Aorta (tissue), 5 donors: ENCODE measurements at places on chromosomes 5 and 9.

- no peak overlapping the region for H3K27ac ChIP-seq
- no peaks in the 10 kb centered on the region for H3K27me3 ChIP-seq
- no peaks in the 10 kb centered on the region for H3K36me3 ChIP-seq
Measured at GRCh38 chr9:76693912-76694311, 70.3 kb upstream of the PCA3 start.

DNA sequence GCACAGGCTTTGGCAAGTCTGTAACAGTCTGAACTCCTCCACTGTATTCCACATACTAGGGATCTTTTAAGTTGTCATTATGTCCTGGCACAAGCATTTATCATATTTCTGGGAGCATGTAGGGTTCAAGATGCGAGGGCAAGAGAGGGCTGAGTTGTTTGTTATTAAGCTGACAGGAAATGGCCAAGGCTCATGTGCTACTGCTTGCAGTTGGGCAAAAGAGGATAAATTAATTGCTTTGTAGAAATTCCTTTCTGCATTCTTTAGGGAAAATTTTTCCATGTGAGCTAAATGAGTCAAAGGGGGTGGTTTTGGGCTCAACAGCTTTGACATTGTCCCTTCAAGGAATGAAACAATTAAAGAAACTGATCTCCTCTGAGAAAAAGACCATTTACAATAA, 35.4 kb downstream of the DOCK8 start:
- no peaks in the 10 kb centered on the region for H3K27me3 ChIP-seq
- no peak for DNase-seq
- no peak overlapping the region for H3K4me3 ChIP-seq
- H3K36me3 ChIP-seq = no peaks in the 10 kb centered on the region

DNA sequence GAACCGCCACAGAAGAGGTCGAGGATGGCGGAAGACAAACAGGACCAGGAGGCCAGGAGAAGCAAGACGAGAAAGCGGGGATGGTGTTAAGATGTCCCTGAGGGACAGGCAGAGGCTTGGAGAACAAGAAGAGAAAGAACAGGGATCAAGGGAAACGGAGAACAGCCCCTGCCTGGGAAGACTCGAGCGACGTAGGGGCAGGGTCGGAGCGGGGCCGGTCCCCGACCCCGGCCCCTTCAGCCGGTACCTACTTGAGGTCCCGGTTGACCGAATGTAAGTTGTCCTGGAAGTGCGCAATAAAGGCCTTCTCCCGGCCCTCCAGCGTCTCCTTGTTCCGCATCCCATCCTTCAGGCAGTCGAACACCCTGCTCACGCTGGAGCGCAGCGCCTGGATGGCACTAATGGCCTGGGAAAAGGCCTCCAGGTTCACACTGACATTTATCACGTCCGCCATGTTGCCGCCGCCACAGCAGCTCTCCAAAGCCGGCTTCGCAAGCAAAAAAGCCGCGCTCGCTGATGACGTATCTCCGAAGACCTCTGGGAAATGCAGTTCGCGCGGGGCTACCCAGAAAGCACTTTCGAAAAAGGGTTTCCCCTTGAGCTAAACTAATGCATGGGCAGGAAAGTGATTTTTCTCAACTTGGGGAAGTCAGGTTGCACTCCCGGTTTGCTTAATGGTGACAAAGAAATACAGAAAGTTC, at the start of gene MED27:
Gene MED27 (minus strand): TSS at position 477 of the 701 bp plus-strand sequence. CDS start 23 bp downstream, at position 454.
- peak within 1 kb of the TSS; percentile 11 for H3K27ac ChIP-seq
- no peaks in the 10 kb centered on the region for H3K27me3 ChIP-seq
- no peaks in the 10 kb centered on the region for H3K36me3 ChIP-seq

GRCh38 chr5:87266914-87267573, 639 bp upstream of the RASA1 start:
- no peaks in the 10 kb centered on the region for H3K27me3 ChIP-seq
- no peak for DNase-seq
- H3K36me3 ChIP-seq = no peaks in the 10 kb centered on the region

DNA sequence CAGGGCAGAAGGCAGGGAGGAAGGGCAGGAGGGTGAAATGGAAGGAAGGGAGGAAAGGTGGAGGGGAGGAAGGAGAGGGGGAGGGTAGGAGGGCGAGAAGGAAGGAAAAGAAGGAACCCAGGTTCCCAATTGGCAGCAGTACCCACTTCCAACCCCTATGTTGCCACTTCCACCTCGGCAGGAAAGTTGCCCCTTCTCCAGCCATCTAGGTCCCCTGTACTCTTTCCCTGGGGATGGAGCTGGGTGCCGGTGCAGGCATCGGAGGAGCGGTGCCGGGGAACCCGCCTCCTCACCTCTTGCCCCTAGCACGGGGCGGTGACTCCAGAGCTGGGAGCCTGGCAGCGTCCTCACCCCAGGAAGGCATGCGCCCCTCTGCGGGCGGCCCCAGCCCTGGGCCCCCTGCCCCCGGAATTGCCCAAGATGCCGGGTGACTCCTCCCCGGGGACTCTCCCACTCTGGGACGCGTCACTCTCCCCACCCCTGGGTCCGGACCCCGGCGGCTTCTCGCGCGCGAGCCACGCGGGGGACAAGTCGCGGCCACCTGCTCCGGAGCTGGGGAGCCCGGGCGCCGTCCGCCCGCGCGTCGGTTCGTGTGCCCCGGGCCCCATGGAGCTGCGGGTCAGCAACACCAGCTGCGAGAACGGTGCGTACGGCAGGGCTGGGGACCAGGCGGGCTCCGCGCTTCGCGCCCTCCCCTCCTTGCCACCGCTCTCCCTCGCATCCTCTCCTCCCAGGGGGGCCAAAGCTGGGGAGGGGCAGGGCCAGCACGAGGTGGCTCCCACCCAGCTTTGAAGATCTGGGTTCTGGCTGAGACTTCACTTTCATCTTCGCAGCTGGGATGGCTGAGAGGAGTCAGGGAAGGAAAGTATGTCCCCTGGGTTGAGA, at the start of gene NIPAL4:
Gene NIPAL4 (plus strand): TSS at position 499 of the 885 bp plus-strand sequence. CDS start 108 bp downstream, at position 607.
- H3K4me1 ChIP-seq = no peaks in the 10 kb centered on the region
- DNase-seq = peak; percentile 53
- H3K27me3 ChIP-seq = no peaks in the 10 kb centered on the region

- no peak overlapping the region for H3K4me3 ChIP-seq
- H3K36me3 ChIP-seq = no peaks in the 10 kb centered on the region
- H3K4me1 ChIP-seq = peaks cover 9% of the 10 kb centered on the region
- no peak overlapping the region for H3K27ac ChIP-seq
Measured at GRCh38 chr5:14178091-14178490, 34.9 kb downstream of the TRIO start.
